ENCODE measurements at places on chromosomes 1 and 21. TPM values are rescaled to one million over a fixed set of nuclear protein-coding genes. Genes with fewer than 3 reads are reported as not detected.
A peak's percentile ranks its signal among the peaks of the same experiment; 100 is the strongest.

The SH3BGRL3 gene
- total RNA-seq = 314 TPM

The CDA gene
- 15.0 TPM for total RNA-seq

The OR6N1 gene
- total RNA-seq = not detected

The CELA3B gene
- not detected for total RNA-seq

The FCGR3B gene
- total RNA-seq = not detected

The FTCD gene
- 0.69 TPM for total RNA-seq

- DNase-seq = no peak
Observed at GRCh38 chr1:60111716-60112115, 38.1 kb upstream of the C1orf87 start.

DNA sequence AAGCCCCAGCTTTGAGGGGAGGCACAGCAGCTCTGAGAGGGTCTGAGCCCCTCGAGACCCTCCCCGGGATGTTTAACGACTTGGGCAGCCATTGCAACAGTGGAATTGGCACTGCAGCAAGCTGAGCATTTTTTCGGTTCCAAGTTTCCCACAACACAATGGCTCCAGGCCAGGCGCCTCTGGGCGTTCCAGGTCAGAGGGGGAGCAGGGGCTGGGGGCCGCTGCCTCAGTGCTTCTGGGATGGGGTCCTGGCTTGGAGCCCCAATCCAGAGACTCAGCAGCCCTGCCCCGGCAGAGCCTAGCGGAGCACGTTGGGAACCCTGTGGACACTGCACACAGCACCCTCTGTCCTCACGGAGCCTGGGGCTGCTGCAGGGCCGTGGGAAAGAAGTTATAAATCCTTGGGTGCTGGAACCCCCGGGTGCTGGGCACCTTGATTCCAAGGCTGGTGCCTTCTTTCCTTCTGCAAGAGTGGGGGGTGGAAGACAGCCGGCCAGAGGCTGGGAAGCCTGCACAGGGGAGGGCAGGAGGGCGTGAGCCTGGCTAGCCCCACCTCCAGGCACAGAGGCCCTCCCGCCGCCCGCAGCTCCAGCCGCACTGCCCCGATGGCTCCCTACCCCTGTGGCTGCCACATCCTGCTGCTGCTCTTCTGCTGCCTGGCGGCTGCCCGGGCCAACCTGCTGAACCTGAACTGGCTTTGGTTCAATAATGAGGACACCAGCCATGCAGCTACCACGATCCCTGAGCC lies 50.1 kb downstream of the COL18A1 start:
- no peak for DNase-seq

- peak; percentile 3 for DNase-seq
Observed at GRCh38 chr1:70290218-70290617, 64.3 kb downstream of the ANKRD13C start.

DNA sequence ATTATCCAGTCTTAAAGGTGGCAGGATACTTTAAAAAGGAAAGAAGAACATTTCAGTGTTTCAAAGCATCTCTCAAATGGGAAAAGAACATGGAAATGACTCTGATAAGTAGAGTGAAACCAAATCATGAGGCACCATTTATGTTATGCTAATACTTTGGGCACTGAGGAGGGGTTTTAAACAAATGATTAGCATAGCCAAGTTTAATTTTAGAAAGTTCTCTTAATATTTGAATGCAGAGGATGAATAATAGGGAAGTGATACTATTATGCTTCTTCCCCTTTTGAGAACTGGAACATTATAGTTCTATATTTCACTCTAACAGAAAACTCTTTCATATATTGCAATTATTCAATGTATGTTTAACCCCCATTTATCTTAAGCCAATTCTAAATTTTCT lies 1181.9 kb upstream of the PRMT6 start:
- DNase-seq = no peak

DNA sequence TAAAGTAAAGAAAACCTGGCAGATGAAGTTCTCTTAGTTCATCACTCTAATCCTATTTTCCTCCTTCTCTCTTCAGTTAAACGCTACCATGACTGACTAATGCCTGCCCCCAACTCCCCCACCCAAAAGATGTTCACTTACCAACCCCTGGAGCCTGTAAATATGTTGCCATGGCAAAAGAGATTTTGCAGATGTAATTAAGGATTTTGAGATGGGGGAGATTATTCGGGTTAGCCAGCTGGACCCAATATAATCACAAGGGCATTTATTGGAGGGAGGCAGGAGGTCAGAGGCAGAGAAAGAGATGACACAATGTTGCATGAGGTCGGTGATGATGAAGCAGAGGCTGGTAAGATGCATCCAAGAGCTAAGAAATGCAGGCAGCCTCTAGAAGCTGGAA lies 69.3 kb upstream of the PPP2R5A start:
- no peak for DNase-seq

DNA sequence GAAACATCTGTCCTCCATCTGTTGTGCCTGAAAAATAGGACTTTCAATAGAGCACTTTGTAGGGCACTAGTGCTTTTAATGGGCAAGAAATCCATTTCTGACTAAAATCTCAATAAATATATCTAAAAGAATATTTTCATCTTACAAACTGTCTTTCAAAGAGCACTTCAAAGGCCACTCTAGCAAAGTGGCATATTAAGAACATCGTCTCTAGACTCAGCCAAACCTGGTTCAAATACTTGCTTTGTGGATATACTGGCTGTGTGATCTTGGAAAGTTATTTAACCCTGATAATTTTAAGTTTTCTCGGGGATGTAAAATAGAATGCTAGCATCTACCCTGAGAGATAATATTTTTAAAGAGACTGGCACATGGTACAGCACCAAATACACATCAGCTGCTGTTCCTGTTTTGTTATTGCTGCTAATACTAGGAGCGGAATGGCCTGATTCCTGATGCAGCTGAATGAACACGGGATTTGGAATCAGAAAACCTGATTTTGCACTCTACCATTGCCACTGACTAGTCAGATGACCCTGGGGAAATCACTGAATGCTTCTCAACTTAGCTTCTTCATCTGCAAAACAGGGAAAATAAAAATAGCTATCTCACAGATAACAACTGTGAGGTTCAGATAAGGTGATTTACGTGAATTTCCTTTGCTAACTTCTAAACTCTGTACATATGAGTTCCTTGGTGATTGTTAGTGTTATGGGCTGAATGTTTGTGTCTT lies 25.2 kb upstream of the LRRC8C start:
- DNase-seq = no peak

GRCh38 chr1:79128722-79129121 lies 122.2 kb upstream of the ADGRL4 start:
- DNase-seq = peak; percentile 70

GRCh38 chr1:201072149-201072548 lies 40.1 kb downstream of the CACNA1S start:
- DNase-seq = peak; percentile 23

GRCh38 chr21:42088148-42088547 lies 17.0 kb downstream of the UMODL1 start:
- DNase-seq = no peak

DNA sequence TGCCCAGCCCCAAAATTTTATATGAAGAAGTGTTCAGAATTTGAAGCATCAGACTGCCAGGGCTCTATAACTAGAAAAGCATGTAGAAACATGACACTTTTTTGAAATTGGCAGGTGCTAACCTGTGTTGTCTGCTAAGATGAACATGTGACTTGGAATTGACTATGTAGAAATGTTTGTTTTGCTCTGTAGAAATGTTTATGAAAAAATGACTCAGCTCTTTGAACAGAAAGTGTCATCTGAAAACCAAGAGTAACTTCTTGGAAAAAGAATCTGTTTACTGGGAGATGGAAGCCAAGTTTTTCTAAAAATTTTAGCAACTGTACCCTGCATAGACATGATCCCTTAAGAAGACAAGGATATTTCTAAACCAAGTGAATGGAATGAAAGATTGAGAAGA lies 59.2 kb downstream of the LHX9 start:
- no peak for DNase-seq

- DNase-seq = no peak
Observed at GRCh38 chr1:22393587-22393986, 58.1 kb upstream of the ZBTB40 start.

DNA sequence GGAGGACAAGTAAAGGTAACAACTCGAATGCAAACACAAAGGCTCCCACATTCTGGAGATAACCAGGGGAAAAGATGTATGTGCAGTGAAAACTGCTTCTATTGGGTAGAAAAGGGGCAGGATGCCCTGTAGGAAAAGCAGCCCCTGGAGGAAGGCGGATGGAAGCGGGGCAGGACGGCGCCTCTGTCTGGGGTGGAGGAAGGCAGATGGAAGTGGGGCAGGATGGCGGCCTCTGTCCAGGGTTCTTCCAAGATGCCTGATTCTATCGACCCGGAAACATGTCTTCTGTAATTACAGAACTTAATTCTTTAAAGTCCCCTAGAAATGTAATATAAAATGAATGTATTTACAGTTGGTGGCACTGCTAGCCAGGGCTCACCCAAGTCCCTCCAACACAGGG lies 24.0 kb upstream of the LRRC47 start:
- DNase-seq = no peak

- no peak for DNase-seq
Observed at GRCh38 chr1:41385398-41386195, 24.4 kb downstream of the FOXO6 start.

GRCh38 chr1:206909883-206910318 lies 11.8 kb downstream of the FCMR start:
- no peak for DNase-seq

GRCh38 chr1:64038119-64038518 lies 165.3 kb upstream of the UBE2U start:
- no peak for DNase-seq

DNA sequence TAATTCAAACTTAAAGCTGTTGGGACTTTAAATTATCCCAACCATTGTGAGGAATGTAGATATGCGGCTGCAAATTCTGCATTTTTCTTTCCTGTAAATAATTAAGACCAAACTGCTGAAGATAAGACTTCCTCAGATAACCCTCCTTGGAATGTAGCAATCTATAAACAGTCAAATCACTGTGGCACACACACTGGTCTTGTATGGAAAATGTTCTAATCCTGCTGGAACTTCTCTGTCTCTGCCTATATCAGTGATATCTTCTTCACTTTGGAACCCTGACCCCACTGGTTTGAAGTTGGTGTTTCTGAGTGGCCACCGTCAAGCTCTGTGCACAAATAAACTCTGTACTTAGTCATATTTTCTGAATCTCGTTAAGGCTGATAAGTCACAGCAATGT lies 32.9 kb downstream of the HSF2BP start:
- DNase-seq = no peak

DNA sequence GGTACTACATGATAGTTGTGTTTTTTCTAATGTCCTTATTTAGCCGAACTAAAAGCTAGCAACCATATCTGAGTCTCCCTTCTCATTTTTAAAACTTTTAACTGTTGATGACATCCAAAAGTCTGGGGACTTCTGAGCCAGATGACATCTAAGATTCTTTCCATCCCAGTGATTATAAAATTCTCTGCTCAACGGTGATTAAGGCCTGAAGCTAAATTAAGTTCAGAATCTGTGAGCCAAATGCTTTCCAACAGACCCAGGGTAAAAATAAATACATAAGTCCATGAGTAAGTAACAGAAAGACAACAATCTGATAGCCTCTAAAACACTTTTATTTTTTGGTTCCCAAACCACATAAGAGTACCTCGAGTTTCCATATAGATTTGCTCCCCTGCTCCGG lies 13.1 kb upstream of the PTP4A2 start:
- no peak for DNase-seq

- no peak for DNase-seq
Observed at GRCh38 chr1:226436855-226437491, 29.1 kb upstream of the PARP1 start.

DNA sequence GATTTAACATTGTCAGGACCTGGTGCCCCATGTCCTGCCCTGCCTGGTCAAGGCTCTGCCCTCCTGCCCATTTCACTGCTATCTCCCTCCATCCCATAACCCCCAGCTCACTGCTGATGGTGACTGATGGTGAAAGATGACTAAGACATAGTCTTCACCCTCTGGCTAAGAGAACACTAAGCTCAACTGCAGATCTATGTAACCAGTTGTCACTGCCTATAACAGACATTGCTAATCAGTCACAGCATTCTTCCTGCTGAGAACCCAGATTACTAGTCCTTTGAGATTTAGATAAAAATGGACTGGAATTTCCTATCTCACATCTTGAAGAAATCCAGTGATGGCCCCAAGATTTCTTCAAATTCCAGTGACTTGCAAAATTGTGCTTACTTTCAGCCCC lies 8.0 kb upstream of the ZNF362 start:
- no peak for DNase-seq

DNA sequence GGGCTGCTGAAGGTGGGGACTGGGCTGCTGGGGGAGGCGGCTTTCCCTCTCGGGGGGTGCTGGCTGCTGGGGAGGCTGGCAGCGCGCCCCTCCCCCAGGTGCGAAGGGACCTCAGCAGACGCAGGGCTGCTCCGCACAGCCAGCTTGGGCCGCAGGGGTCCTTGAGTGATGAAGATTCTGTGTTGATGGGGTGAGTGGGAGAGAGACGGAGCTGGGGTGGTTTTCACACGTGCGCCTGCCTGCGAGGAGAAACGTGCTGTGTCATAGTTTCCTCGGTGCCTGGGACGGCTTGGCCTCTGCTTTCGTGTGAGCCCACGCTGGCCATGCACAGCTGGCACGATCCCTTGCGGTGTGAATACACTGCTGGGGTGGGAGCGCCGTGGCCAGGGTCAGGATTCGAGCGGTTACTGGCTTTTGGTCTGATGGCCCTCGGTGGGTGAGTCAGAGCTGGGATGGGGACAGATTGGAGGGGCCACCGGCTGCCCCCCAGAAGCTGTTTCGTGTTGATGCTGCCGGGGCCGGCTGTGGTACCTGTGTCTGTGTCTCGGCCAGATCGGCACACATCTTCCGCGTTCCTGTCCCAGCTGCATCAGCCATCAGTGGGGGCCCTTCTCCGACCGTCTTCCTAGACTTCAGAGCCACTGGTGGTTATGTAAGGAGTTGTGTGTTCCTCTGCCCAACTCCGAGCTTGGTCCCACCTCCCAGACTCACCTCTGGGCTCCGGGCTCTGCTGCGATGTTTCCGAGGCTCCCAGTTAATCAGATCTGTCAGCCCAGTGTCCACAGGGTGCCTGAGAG lies 24.9 kb downstream of the PRKCZ start:
- no peak for DNase-seq

- DNase-seq = peak; percentile 18
Observed at GRCh38 chr1:47482786-47483185, 44.9 kb downstream of the FOXD2 start.

- DNase-seq = no peak
Observed at GRCh38 chr1:15942661-15943327, 33.1 kb downstream of the ZBTB17 start.

DNA sequence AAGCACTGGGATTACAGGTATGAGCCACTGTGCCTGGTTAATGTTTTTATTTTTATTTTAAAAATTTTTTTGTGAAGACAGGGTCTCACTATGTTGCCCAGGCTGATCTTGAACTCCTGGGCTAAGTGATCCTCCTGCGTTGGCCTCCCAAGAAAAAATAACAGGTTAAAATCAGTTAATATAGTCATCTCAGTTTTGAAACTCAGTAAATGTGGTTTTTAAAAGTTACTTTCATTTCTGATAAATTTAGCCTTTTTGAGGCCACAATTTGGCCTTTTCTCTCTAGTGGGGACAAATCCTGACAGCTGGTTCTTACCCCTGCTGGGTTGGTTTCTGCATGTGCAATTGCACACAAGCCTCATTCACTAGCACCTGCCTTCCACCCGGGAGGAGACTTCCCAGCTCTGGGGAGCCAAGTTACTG lies 13.3 kb downstream of the PMF1 start:
- no peak for DNase-seq
